ENCODE measurements at places on chromosomes 7 and 10.

- DNase-seq: no peak
Observed at GRCh38 chr7:93148144-93148543, at the start of gene SAMD9L. Gene SAMD9L, minus strand, starts transcription at chr7:93148385. Its CDS starts 12,414 bp downstream, at chr7:93135971.

DNA sequence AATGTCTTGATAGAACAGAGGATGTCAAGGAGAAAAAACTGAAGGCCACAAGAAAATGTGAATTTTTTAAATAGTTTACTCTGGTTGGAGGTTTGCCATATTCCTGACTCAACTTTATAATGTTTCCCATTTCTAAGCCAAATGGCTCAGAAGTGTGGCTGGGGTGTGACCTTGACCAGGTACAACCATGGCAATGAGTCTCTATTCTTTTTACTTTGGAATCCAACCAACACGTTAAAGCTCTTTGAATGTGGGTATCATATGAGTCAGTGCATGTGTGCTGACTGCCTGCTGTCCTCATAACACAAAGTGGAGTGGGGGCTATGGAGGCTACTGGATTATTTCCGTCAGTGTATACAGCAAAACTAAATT, 33.5 kb upstream of the DLD start:
- DNase-seq: no peak

GRCh38 chr7:57201021-57201894, 69.0 kb upstream of the ZNF479 start:
- no peak for DNase-seq

- DNase-seq: peak; percentile 6
Observed at GRCh38 chr10:3197348-3198003, 24.9 kb upstream of the PITRM1 start.

- no peak for DNase-seq
Observed at GRCh38 chr10:5553400-5554170, 28.8 kb downstream of the CALML3 start.

GRCh38 chr10:18136073-18136791, 4.0 kb upstream of the CACNB2 start:
- no peak for DNase-seq

- DNase-seq: peak; percentile 52
Observed at GRCh38 chr10:69515699-69516259, 57.4 kb downstream of the NEUROG3 start.

DNA sequence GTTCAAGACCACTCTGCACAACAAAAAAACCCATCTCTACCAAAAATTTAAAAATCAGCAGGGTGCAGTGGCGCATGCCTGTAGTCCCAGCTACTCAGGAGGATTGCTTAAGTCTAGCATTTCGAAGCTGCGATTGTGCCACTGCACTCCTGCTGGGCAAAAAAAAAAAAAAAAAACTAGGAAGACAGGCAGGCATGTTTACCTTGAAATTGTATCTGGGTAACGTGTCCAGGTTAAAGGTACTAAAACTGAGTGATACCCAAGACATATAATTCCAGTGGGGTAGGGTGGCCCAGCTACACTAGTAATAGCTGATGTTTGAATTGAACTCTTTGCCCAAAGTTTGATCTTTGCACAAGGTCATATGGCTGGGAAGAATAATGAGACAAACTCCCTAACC, 16.2 kb downstream of the GHITM start:
- no peak for DNase-seq

GRCh38 chr10:16950656-16951601, 133.7 kb upstream of the RSU1 start:
- DNase-seq: no peak

- peak; percentile 16 for DNase-seq
Observed at GRCh38 chr7:42940985-42941847, 9.0 kb downstream of the MRPL32 start.

GRCh38 chr7:69219381-69219780, 378.9 kb upstream of the AUTS2 start:
- no peak for DNase-seq

GRCh38 chr10:101959346-101959916, 96.5 kb downstream of the ARMH3 start:
- no peak for DNase-seq

GRCh38 chr10:63337455-63338251, 128.1 kb downstream of the JMJD1C start:
- no peak for DNase-seq

GRCh38 chr10:108601851-108602250, 1321.5 kb downstream of the XPNPEP1 start:
- DNase-seq: no peak

- DNase-seq: no peak
Observed at GRCh38 chr7:30450240-30450982, 28.2 kb downstream of the NOD1 start.

DNA sequence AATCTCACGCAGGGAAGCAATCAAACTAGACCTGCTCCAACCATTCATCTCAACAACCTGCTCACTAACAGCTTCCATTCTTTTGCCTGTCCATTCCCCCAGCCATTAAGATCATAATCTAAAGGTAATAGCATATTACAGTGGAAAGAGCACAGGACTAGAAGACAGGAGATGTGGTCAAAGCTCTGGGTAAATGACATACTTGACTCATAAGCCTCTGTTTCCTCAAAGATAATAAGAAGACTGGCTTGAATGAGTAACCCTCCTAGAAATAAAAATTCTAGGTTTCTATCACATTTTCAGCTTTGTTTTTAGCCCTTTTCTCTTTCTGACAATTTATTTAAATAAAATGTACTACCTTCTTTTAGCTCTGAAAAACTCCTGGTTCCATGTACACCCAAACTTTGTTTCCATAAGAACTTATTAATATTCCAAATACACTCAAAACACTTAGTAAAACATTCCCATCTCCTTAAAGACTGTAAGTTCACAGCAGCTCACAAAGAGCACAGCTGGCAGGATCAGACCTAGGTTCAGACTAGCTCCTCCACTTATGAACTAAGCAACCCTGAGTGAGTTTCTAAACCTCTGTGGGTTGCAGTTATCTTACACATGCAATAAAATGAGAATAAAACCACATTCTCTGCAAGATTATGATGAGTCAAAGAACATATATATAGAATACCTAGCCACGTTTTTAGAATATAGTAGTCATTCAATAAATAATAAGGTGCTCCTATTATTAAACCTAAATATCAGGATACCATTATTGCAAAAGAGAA, 11.6 kb downstream of the FAM204A start:
- DNase-seq: no peak

- no peak for DNase-seq
Observed at GRCh38 chr7:113912876-113913275, 5.9 kb downstream of the PPP1R3A start.

DNA sequence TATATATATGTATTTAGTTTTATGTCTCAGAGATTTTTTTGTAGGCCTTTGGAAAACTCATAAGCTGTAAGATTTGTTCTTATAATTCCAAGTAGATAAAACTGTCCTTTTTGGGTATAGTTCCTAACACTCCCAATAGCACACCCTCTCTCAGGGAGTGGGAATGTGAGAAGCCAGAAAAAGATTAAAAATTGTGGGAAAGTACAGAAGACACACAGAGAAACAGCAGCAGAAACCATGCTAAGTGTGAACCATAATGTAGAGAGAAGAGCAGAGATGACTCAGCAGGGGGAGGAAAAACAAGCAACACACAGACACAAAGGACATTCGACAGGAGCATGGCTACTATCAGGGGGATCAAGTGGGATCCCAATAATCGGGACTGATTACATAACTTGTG, 401.6 kb downstream of the MAGI2 start:
- DNase-seq: no peak
